ENCODE measurements at places on chromosomes 11 and 22. TPM values are rescaled to one million over a fixed set of nuclear protein-coding genes. Genes with fewer than 3 reads are reported as not detected.

OR51B2 gene
- not detected for total RNA-seq

MS4A12 gene
- not detected for total RNA-seq

ABCC8 gene
- 1.4 TPM for total RNA-seq

RANGAP1 gene
- 57.6 TPM for total RNA-seq

MIOX gene
- total RNA-seq, result not detected
